ENCODE measurements at places on chromosomes 6 and 20.

DNA sequence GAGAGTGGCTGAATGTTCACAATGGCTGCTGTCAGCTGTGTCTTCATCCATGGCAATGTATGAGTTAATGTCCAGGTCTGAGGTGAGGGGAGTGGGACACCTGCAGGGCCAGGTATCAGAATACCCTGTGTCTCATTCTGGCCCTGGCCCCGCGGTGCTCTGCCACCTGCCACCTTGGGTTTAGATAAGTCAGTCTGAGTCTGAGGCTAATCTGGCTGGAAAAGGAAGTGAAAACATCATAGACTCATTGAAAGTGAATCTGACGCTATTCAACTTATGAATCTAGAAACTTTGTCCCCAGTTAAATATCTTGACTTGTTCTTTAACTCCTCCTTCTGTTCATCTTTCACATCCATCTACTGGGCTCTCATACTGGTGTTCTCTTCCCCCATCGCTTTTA is 267.1 kb upstream of the JAG1 start:
- no peak for DNase-seq

DNA sequence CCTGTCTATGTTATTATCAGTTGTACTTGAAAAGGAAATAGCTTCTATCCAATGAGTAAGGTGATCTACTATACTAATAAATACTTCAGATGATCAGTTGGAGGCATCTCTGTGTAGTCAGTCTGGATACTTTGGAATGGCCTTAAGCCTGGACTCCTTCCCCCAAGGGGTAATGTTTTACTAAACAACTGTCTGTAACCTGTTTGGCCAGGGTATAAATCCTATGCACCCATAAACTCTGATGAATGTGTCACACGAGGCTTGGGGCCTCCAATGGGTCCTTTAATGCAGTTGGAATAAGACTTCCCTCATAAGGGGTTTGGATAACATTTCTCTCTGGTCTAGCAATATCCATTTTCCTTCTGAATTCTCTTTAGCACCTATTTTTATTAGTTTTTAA is 19.5 kb upstream of the SLC52A3 start:
- DNase-seq, result no peak

- DNase-seq, result no peak
These were observed 7.6 kb downstream of the OSBPL2 start for GRCh38 chr20:62245911-62246280.

GRCh38 chr20:47605673-47606413 is 104.2 kb downstream of the NCOA3 start:
- no peak for DNase-seq

DNA sequence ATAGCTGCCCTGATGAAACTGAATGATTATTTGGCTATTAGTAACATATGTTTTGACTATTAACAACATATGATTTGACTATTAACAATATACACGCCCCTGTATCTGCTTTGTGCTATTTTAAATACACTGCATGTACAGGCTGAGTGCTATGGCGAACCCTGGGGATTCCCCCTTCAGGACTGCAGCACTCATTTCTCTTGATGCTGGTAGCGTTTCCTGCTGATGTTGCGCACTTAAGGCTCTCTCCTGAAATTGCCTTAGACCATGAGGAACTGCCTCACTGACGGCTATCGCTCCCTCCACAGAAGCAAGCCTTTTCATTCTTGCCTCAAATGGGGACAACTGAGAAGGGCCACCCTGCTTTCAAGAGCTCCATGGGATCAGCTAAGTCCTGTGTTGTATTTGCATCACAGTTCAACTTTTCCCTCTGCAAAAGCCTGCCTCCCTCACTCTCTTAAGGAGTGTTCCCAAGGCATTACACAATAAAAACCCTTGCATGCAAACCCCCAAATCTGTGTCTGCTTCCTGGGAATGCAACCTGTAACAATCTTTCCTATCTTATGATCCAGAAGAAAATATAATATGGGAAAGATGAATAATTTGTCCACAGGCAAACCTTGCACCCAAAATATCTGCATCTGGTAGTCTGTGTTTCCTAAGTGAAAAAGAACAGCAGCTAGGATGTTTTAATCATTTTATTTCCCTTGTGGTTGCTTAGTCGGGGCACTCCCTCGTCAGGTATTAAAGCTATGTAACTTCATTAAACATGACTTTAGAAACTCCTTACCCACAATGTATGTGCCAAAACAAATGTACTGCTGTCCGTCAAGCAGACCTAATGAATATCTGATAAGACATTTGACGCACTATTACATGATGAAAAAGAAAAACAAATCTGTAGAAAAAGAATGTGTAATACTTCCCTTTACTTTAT is 456.4 kb downstream of the COL12A1 start:
- peak; percentile 69 for DNase-seq

GRCh38 chr20:19589787-19590362 is 168.2 kb upstream of the RIN2 start:
- no peak for DNase-seq

GRCh38 chr6:155013457-155013876 is 18.4 kb downstream of the TIAM2 start:
- no peak for DNase-seq

DNA sequence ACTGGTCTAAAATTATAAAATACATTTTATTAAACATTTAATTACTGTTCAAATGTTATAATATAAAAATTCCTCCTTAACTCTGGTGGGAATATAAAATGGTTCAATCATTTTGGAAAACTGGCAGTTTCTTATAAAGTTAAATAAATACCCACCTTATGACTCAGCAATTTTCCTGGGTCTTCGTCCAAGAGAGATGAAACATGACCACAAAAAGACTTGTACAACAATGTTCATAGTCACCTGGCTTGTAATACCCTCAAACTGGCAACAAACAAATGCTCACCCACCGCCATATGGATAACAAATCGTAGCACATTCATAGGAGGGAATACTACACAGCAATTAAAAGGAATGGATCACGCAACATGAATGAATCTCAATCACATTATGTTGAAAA is 66.0 kb upstream of the RIN2 start:
- peak; percentile 62 for DNase-seq

DNA sequence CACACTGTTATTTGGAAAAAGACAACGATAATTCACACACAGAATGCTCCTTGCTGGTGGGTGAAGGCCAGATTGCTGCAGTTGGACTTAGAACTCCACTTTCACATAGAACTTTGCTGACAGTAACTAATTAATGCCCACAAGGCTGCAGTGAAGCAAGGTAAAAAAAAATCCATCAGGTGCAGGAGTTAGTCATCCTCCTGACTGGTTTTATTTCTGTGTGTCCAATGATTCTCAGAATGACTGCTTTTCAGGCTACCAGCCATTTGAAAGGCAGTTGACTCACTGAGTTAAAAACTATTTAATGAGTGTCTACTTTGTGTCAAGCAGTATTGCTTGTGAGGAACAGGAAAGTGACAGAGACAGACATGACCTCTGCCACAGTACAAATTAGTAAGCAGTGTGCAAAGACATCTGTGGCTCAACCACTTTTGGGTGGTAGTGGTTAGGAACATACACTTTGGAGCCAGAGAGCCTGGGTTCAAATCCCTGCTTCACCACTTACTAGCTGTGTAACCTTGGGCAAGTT is 41.9 kb downstream of the ELOVL5 start:
- no peak for DNase-seq

DNA sequence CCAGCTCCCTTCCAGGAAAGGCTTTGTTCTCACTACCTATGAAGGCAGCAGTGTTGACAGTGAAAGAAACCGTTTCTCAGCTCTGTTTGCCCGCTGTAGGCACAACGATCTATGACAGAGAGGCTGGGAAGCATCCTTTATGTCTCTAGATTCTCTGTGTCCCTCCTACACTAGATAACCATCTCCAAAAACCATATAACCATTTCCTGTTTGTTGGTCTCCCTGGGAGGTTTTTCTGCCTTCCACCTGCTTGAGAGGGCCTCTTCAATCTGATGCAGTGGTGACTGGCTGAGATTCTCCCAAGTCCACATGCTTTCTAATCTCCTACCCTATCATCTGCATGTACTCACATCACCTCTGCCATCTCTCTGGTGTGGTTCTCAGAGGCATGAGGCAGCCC is 32.0 kb upstream of the TMEM217 start:
- no peak for DNase-seq

DNA sequence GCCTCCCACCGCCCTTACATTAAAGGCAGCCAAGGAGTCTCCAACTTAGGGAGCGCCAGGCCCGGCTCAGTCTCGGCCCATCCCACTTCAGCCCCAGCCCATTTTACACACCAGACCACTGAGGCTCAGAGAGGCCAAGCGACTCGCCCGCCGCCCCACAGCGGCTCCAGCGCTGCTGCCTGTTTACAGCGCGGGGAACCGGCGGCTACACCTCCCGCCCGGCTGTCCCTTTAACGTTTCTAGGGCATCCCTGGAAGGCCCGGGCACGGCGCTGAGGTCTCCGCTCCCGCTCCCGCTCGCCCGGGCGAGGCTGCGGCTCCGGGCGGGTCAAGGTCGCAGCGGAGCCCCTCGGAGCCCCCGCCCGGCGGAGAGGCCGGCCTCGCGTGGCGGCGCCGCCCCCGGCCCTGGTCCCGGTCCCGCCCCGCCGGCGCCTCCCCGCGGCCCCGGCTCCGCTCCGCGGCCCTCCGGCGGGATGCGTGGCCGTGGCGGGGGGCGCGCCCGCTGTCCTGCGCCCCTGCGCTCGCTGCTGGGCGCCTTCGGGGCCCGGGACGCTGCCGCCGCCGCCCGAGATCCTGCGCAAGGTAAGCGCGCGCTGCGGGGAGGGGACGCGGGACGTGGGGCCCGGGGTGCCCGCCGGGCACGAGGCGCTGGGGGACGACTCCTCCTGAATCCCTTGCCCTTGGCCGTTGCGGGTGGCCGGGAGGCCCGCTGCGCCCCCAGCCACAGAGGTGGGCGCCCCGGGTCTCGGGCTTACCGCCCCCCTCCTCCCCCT is 27.1 kb upstream of the PHACTR3 start:
- DNase-seq, result no peak

DNA sequence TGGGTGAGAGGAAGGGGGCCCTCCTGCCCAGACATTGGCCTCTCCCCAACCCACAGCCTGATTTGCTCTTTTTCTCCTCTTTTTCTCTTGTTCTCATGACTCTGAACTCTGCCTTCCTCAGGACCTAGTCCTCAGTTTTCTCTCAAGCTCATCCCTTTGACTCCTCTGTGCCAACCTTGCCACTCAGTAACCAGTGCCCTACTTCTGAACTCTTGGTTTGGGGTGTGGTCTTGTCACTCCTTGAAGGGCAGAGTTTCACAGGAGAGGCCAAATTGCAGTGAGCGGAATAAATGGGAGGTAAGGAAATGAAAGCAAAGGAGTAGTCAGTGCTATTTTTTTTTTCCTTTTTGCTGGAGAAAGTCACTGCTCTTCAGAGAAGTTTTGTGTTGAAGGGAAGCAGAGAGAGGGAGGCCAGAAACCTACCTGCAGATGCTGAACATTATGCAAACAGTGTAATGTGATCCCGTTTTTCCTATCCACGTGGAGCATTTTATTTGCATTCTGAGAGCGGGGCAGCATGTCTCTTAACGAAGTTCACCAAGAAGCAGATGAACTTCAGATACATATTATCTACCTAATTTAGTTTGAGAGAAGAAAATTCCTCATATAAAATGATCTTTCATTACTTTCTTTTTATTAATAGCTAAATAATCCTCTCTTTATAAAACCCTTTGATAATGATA is 26.9 kb downstream of the CFAP61 start:
- DNase-seq, result no peak

DNA sequence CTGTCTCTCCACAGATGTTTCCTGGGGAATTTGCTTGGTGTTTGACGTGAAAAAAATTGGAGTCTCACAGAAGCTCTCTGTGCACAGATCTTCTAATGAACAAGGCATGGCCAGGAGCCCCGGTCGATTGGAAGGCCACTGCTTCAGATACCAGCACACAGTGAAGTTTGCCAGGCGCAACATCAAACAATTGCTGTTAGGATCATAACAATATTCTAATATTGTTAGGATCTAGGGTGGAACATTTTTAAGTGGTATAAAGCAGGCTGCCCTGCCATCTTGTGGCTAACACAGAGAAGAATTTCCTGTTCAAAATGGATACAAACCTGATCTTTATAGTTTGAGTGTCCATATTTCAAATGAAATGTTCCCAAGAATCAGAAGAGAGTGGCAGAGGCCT is 64.1 kb downstream of the C6orf118 start:
- peak; percentile 58 for DNase-seq

DNA sequence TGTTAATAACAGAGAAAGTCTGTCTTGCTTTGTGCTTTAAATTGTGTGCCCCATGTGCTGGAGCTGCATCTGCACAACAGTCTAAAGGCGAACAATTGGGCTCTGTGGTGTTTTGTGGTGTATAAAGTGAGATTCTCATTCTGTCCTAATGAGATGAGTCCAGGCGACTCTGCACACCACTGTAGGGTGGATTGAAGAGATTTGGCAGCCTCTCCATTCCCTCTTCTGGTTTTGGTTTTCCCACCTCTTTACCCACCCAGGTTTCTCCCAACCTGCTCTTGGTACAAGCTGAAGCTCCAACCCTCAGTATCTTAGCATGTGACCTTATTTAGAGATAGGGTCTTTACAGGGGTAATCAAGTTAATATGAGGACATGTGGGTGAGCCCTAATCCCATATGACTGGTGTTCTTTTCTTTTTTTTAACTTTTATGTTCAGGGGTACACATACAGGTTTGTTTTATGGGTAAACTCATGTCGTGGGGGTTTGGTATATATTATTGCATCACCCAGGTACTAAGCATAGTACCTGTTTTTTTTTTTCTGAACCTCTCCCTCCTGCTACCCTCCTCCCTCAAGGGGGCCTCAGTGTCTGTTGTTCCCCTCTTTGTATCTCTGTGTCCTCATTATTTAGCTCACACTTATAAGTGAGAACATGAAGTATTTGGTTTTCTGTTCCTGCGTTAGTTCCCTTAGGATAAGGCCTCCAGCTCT is 217.6 kb upstream of the DTNBP1 start:
- no peak for DNase-seq

DNA sequence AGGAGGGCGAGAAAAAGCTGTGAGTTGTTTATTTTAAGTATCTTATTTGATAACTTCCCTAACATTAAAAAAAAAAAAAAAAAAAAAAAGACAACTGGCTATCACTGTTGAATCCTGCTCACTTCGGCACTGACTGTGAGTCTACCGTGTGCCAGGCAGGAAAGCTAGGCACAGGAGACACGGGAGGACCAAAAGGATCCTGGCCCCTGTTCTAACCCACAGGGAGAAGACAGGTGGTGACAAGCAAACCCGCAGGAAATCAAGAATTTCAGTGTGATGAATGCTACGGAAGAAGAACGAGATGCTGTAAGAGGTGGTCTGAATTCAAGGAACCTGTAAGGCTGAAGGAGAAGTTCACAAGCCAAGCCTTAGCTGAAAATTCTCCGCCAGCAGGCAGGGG is 94.7 kb upstream of the NFATC2 start:
- no peak for DNase-seq

DNA sequence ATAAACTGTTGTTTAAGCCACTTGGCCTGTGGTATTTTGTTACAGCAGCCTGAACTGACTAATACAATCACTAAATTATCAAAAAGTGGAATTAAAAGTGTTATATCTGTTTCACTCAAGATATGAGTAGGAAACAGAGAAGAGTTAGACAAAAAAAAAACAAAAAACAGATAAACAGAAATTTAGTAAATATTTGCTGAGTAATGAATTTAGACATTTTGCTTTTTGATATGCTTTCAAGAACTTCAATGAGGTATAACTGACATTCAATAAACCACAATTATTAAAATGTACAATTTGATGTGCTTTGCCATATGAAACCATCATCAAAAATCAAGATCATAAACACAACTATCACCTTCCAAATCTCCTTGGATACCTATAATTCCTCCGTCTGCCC is 369.2 kb downstream of the PAX1 start:
- no peak for DNase-seq

GRCh38 chr6:168414336-168415097 is 26.5 kb upstream of the SMOC2 start:
- DNase-seq, result peak; percentile 16

GRCh38 chr6:159062564-159062945 is 17.8 kb upstream of the TAGAP start:
- no peak for DNase-seq

- no peak for DNase-seq
These were observed 64.3 kb upstream of the PAK5 start for GRCh38 chr20:9903048-9903655.

Measured in fibroblast of the aortic adventitia (primary cell).